Right kidney (tissue), 9 donors: ENCODE measurements at places on chromosomes 16 and 17.

DNA sequence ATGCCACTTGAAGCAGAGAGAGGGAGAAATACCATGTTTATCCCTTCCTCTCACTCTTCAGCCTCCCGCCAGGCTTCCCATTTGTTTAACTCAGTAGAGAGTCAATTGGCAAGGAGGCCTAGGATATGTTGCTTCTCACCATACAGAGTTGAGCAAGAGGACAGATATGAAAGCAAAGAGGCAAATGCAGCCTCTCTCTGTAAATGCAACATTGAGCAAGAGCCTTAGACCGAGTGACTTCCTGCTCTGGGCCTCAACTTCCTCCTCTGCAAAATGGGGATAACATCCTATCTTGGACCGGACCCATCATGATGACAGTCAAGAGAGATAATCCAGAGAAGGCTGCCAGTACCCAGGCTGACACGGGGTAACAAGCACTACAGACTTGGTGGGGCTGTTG is 36.8 kb downstream of the SOCS1 start:
- no peak for DNase-seq

DNA sequence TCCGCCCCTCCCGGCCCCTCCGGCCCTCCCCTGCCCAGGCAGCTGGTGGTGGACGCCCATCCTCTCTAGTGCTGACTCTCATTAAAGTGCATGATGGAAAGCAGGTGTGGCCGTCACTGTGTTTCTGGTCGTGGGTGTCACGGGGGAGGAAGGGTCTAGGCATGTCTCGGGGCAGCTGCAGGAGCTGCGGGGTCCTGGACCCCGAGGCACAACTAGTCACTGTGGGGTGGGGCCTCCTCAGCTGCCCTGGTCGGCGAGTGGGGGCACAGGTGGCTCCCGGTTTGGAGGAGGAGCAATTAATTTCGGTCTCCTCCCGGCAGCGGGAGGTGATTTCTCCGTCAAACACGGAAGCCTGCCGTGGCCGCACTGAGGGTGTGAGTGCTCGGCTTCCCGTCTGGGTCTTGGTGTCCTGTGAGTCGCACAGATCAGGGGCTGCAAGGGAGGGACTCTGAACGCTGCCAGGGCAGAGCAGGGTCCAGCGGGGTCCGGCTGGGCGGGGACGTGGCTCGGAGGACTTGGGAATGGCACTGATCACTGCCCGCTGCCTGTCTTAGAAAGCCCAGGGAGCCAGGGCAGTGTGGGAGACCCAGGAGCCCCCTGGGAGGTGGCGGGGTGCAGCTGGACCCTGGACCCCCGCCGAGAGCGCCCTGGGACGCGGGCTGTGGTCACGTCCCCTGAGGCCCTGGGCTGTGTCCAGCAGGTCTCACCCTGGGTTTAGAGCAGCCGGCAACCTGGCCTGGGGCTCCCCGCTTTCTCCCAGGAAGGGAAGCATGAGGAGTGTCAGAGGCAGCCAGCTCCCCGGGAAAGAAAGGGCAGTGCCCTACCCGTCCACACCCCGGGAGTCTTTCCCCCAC is 3.3 kb downstream of the TPSD1 start:
- DNase-seq = peak; percentile 56

DNA sequence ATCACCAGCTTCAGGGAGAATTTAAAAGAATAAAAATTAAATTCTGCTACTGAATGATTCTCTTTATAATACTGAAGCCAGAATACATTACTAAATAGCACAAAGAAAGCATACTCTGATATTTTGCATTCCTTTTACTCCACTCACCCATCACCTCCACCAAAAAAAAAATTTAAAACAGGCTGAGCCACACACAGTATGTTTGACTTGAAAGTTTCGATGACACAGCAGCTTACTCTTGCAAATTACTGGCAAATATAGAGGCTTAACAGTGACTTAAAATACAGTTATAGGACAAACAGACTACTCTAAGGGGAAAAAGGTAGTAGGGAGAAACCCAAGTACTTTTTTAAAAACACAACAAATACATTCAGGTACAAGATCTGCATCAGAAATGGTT is 39.2 kb downstream of the GPATCH8 start:
- no peak for DNase-seq

GRCh38 chr16:70778901-70779309 is 22.1 kb downstream of the VAC14 start:
- peak; percentile 68 for DNase-seq

DNA sequence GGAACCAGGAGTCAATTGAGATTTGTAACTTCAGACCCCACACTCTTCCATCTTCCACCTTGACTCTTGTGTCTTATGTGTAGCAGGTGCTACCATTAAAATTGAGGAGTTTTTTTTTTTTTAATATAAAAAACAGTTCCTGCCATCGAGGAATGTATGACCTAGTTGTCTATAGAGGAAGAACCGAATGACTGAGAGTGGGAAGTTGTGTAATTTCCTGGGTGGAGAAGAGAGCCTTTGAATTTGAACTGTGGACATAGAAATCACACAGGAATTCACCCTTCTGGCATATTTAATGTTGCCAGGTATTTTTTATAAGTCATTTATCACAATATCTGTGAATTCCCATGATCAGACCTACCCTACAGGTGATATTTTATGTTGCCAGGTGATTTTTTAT is 22.0 kb downstream of the SP2 start:
- no peak for DNase-seq

- peak; percentile 69 for DNase-seq
Observed at GRCh38 chr16:90018652-90019542, at the start of gene DBNDD1. Gene DBNDD1 (minus strand): TSS chr16:90019456. CDS start chr16:90019341, 115 bp downstream.

GRCh38 chr17:10224582-10225195 is 26.3 kb upstream of the GAS7 start:
- no peak for DNase-seq

- peak; percentile 72 for DNase-seq
Observed at GRCh38 chr16:88533381-88533917, 36.8 kb upstream of the ZC3H18 start.

- DNase-seq = no peak
Observed at GRCh38 chr17:39777534-39778365, 40.0 kb downstream of the GRB7 start.

DNA sequence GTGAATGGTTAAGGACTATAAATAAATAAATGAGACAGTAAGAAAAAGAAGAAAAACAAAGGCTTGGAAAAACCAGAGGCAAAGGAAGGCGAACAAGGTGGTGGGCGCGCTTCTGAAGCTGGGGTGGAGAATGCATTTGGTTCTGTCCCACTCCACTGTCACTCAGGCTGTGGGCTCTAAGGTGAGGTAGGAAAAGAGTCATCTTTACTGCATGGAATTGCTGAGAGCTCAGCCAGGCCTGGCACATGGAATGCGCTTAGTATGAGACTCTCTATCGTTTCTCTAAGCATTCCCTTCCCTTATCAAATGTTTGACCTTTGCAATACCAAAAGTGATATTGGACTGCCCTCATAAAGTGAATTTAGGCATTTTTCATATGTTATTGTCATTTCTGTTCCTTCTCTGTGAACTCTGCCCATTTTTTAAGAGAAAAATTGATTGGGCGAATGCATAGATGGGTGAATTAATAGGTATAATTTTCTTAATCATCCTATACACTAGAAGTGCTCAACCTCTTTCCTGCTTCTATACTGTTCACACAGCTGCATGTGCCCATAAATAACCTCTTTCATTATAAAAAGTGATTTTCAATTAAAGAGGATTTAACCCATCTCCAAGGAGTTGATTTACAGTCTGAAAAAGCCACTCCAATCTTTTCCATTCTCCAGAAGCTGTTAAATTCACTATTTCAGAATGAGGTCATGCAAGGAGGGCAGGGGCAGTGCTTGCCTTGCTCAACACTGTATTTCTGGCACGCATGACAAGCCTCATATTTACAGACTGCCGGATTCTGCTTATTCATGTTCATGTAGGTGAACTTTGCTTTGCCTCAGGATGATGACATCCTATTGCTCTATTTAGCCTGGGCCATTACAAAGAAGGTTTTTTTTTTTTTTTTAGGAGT is 87.7 kb downstream of the MYH10 start:
- no peak for DNase-seq

- no peak for DNase-seq
Observed at GRCh38 chr17:6587310-6587709, 31.0 kb upstream of the PITPNM3 start.

- no peak for DNase-seq
Observed at GRCh38 chr16:17801068-17801467, 330.3 kb upstream of the XYLT1 start.

DNA sequence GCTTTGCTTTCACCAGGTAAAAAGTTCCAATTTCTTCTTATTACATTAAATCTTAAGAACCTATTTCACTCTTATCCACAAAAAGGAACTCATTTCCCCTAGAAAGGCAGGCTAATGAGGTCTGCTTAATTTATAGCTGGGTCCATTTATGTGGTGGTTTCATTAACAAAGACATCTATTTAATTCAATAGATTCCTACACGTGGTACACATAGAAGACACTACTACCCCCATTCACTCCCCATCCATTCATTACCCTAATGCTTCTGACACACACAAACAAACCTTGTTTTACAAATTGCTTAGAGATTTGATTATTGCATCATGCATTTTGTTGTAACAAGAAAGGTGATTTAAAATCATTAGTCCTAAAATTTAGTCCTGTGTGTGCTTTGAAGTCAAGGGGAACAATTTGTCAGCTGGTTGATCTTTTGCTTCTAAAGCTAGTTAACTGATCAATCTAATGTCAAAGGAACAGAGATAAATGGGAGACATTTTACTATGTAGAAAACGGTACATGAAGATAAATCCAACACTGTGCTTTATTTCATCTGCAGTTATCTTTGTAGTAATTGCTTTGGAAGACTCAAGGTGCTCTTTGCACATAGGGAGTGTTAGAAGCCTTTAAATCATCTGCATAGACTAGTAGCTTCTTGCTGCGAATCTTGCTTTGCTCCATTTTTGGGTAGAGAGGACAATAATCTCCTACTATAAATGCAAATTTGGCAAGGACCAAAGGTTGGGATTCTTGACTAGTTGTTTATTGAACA is 379.2 kb downstream of the CDH11 start:
- no peak for DNase-seq

DNA sequence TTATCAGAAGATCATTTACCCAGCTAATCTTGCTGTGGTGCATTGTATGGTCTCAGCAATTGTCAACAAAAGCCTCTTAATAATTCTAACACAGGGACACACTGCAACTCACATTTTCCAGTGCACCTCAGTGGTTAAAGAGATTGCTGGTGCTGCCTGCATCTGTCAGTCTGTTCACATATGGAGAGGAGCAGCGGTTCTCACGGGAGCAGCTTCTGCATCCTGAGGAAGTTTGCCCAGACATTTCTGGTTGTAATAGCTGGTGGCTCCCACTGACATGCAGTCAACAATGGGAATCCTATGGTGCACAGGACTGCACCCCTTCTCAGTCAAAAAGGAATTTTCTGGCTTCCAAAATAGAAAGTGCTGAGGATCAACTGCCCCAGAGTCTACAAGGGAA is 7.8 kb downstream of the GGA2 start:
- DNase-seq = no peak

- no peak for DNase-seq
Observed at GRCh38 chr16:47732122-47732521, 271.0 kb downstream of the PHKB start.

DNA sequence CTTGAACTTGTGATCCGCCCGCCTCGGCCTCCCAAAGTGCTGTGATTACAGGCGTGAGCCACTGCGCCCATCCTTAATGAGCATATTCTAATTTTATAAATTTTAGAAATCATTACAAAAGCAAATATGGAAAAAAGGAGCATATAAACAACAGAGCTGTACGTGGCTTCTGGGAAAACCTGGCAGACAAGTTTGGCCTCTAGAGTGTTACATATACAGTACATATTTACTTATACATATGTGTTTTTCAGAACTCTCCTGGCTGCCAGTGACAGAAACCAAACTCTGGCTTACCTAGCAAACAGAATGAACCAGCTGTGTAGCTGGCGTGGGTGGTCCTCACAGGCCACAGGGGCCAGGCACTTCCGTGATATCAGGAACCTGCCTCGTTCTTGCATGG is 10.1 kb downstream of the DRC3 start:
- DNase-seq = no peak

- DNase-seq = no peak
Observed at GRCh38 chr16:57798267-57798810, 4.0 kb downstream of the KIFC3 start.

- no peak for DNase-seq
Observed at GRCh38 chr17:49547566-49547965, 28.1 kb upstream of the NXPH3 start.

DNA sequence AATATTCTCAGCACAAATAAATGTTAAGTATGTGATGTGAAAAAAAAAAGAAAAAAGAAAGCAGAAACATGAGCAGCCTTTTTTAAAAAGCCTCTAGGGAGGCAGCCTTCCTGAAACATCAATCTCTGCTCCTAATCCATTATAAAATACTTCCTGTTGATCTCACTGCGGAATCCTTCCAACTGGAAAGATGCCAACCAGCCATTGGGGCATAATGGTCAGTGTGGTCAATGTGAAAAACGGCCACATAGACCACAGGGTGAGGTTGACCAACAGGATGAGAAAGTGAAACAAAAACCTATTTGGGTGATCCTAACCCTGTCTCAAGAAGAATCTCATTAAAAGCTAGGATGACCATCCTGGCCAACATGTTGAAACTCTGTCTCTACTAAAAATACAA is 26.1 kb upstream of the ABCA8 start:
- DNase-seq = no peak

DNA sequence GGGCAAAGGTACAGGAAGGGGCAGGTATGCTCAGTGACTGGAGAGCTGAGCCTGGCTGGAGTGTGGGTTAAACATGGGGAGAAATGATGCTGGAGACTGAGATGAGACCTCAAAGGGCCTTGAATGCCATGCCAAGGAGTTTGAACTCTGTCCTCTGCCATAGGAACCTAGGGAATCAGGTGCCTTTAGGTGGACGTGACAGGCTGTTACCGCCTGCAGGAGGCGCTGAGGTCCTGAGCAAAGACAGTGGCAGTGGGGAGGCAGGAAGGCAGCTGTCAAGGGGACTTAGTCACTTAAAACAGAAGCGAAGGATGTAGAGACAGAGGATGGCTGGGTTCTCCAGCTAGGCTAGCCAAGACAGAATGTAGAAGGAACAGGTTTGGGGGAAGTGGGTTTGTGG is 9.1 kb downstream of the PSMB3 start:
- no peak for DNase-seq

- DNase-seq = no peak
Observed at GRCh38 chr17:17624741-17625140, 33.2 kb upstream of the PEMT start.

DNA sequence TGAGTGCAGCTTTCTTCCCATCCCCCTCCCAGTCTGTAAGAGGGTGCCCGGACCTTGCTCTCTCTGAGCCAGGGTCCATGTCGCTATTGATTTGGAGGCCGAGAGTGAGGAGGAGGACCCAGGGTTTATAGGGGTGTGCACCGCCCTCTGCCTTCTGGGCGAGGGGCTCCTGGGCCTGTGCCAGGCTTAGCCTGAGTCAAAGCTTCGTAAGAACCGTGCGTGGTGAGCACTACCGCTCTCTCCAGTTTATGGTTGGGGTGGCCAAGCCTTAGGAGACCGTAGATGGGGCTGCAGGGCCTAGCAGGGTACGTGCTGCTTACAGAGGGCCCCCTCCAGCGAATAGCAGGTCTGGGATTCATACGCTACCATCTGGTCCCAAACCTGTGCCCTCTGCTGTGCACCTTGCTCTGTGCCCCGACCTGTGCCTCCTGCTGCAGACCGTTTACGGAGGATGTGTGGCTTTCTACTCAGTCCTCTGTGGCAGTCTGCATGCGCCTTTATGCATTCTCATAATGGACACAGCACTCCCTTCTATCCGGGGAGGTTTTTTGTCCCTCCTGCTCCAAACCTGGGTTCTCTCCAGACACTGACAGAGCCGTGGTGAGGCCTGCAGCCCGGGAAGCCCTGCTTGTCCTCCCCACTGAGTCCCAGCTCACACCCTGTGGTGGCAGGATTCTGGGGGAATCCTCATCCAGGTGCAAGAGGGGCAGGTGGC is 54.7 kb downstream of the PGS1 start:
- DNase-seq = no peak

- DNase-seq = no peak
Observed at GRCh38 chr16:79821911-79822310, 221.4 kb upstream of the MAF start.
